T follicular helper cell (primary cell): ENCODE measurements at places on chromosomes 16 and 17.

DNA sequence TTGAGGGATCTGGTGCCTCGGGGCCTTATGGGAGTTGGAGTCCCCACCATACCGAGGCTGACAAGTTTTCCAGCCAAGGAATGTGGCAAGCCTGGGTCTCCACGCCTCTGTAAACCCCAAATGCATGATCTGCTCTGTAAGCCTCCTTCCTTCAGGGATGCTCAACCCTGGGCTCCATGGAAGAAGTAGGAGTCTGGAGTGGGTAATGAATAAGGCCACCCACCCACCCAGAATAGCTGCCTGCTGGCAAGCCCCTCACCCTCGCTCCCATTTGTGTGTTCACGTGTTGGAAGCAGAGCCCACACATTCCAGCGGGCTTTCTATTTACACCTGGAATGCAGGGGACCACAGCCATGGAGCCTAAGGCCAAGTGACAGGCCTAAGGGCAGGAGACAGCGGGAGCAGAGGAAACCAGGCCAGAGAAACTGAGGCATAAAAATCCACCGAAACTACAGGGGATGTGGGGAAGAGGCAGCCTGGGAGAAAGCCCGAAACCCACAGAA is 4.4 kb downstream of the DLG4 start:
- DNase-seq, result no peak

DNA sequence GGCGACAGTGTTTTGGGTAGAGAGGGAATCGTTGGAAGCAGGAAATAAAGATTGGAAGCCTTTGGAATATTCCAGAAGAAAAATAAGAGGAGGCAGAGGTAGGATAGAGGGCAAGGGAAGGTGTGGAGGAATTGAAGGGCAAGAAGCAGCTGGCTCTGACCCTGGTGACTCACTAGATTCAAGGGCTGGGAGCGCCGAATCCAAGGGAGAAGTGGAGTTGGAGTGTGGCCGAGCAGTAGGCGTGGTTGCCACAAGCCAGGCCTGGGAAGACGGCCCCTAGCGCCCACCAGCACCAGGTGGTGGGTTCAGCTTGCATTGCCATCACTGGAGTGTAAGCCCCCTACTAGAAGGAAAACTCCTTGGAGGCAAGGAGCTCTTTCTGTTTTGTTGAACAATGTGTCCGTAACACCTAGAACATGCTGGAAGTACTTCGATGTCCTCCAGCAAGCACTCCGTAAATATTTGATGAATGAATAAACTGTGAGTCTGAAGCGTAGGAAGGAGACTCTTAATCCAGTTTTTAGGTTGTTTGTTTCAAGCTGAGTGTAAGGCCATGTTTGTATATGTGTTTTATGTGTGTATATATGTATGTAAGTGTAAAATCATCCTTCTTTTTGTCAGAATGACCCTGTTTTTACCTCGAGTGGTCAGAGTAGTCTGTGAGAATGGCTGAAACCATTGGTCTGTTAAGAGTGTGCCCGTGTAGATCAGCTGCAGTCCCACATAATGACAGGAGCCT is 139.5 kb downstream of the CMIP start:
- no peak for DNase-seq

DNA sequence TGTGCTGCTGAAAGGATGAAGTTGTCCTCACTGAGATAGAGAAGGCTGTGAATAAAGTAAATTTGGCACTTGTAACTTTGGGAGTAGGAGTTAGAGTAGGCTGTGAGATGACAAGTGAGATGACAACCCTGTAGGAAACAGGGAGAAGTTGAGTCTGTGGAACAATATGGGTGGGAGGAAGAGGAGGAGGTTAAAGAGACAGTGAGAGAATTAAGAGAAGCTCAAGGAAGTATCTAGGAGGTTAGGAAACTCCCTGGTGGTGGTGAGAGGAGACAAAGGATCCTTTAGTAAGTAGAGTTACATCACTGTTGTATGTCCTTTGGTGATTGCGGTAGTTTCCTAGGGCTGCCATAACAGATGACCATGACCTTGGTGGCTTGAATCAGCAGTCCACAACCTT is 10.7 kb upstream of the HSD17B2 start:
- no peak for DNase-seq

DNA sequence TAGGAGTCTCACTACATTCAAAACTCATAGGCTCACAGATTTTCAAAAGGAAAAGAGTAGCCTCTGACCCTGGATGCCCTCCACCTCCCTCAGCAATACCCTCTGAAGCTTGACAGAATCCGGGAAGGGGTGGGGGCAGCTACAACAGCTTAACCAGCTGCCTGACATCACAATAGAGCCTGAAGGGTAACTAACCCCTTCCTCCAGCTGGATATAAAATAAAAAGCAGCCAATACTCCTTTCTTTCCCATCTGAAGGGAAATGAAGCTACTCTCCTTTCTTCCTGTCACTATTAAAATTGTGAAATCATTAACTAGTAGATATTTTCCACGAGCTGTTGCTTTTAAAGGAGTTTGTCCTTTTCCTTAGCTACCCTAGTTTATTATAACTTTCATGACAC is 24.0 kb downstream of the USP31 start:
- DNase-seq, result no peak

DNA sequence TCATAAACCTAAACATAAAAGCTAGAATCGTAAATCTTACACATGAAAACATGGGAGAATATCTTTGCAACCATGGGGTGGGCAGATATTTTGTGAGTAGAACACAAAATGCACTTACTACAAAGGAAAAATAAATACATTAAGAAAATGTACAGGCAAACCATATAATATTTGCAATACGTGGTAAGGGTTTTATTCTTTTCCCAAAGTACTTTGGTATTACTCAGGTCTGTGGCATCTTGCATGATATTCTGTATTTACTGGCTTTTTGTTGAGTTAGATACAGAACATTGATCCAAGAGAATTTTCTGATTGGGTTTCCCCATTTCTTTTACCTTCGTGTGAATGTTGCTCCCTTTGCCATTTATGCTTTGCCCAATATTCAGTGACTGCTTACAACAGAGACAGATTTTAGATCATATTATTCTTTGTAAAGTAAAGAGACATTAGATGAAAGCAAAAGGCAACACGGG is 33.0 kb upstream of the ARHGAP17 start:
- DNase-seq, result no peak

- DNase-seq, result no peak
These were observed 8.0 kb downstream of the OR1F1 start for GRCh38 chr16:3195975-3196374.

DNA sequence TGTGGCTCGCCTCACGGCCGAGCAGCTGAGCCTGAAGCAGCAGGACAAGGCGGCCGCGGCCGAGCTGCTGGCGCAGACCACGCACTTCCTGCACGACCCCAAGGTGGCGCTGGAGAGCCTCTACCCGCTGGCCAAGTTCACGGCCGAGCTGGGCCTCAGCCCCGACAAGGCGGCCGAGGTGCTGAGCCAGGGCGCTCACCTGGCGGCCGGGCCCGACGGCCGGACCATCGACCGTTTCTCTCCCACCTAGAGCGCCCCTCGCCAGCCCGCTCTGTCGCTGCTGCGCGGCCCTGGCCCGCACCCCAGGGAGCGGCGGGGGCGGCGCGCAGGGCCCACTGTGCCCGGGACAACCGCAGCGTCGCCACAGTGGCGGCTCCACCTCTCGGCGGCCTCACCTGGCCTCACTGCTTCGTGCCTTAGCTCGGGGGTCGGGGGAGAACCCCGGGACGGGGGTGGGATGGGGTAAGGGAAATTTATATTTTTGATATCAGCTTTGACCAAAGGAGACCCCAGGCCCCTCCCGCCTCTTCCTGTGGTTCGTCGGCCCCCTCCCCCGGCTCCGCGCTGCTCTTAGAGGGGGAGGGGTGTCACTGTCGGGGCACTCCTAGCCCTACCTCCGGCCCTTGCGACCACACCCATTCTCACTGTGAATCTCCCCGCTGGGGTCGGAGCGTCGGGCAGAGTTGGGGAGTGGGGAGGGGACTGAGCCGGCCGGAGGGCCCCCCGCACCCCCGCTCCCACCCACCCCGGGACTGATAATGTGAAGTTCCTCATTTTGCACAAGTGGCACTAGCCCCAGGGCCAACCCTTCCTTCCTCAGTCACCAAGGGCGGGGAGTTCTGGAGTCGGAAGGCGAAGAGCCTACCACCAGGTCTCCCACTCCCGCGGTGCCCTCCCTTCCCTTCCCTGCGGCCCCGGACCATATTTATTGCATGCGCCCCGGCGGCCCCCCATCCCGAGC is 4.0 kb downstream of the HIC1 start:
- peak; percentile 40 for DNase-seq

DNA sequence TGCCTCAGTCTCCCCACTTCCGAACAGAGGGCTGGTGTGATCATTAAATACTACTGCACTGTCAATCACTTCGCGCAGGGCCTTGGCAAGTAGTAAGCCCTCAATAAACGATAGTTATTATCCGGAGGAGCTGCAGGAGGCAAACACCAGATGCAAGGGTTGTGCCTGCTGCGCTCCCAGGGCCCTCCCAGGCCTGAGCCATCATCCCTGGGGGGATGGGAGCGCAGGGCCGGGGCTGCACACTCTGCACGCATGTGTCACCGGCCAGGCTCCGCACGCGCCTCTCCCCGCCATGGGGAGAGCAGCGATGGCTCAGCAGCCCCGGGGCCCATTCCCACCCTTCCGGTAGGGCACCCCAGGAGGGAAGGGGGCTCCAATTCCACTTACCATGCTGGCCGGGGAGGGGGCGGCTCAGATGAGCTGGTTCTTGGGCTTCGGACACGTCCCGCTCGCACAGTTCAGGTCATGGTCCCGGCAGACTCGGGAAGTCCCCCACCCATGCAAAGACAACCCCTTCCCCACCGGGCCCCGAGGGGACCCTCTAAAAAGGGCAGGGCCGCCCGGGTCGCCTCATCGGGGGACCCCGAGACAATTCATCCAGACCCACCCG is 681 bp downstream of the XPO6 start:
- DNase-seq, result peak; percentile 43

GRCh38 chr17:69609473-69610305 is 195.2 kb downstream of the MAP2K6 start:
- DNase-seq, result no peak

- DNase-seq, result no peak
These were observed 7.0 kb upstream of the PPP1R27 start for GRCh38 chr17:81841866-81842265.

DNA sequence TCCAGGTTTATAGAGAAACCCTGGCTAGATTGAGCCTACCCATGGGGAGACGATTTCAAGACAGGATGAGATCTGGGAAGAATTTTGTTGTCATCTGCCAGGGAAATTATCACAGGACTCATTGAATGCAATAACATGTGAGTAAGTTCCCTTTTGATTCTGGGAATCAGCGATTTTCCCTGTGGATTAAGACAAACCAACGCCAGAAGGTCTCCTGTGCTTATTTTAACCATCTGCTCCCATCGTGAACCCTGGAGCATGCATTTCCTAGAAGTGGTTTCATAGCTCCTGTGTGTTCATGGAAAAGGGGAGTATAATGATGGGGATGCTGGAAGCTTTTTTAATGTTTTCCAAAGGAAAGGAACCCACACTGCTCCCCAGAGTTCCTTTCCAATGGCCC is 21.0 kb upstream of the ARHGAP44 start:
- DNase-seq, result no peak

GRCh38 chr17:35094902-35095301 is 24.8 kb downstream of the RAD51D start:
- DNase-seq, result no peak

DNA sequence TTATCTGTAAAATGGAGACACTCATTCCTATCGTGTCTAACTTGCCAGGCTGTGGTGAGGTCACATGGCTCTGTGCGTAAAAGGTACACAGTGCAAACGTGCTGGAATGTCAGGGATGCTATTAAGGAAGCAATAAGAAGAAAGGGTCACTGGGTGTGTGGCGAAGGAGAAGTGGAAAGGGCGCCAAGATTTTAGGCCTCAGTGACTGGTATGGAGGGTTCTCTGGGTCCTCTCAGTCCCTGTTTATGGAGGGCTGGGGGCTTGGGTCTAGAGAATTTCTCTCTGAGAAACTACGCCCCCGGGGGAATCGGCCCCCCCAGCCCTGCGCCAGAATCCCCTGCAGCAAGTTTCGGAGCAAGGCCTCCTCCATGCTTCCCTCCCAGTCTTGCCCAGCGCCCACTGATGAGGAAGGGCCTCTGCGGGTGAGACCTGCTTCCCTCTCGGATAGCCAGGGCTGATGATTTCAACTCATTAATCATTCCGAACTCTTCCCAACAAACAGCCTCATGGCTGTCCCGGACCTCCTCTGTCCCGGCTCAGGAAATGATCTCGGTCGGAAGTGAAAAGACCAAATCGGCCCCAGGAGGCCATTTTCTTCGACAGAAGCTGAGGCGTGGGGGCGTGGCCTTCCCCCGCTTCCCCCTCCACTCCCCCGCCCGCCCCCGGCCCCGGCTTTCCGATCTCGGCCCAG is 1.2 kb upstream of the HEXIM1 start:
- DNase-seq, result peak; percentile 53

- no peak for DNase-seq
These were observed 5.6 kb upstream of the CIITA start for GRCh38 chr16:10871157-10871991.

DNA sequence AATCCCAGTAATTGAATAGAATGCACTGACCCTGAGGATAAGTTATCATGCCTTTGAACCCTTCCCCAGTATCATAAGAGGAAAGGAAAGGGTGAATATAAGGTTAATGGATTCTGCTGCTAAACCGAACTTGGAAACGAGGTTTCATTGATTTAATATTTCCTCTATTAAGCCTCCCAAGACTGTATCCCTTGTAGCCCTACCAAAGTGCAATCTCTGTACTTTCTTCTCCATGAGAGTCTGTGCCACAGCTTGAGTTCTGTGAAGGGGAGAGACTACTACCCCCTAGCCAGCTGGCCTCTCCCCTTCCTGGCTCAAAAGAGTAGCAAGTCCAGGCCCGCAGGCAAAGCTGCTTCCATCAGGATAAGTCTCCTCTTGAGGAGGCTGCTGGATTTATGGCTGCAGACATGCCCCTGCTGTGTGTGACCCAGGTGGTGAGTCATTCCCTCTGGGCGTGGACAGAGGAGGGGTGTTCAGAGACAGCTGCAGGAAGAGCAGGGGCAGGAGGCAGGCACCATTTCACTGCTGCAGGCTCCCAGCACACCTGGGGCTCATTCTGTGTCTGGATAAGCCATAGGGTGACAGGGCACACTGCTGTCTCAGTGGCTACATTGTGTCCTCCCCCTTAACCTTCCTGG is 58.4 kb downstream of the TOM1L2 start:
- DNase-seq, result no peak

DNA sequence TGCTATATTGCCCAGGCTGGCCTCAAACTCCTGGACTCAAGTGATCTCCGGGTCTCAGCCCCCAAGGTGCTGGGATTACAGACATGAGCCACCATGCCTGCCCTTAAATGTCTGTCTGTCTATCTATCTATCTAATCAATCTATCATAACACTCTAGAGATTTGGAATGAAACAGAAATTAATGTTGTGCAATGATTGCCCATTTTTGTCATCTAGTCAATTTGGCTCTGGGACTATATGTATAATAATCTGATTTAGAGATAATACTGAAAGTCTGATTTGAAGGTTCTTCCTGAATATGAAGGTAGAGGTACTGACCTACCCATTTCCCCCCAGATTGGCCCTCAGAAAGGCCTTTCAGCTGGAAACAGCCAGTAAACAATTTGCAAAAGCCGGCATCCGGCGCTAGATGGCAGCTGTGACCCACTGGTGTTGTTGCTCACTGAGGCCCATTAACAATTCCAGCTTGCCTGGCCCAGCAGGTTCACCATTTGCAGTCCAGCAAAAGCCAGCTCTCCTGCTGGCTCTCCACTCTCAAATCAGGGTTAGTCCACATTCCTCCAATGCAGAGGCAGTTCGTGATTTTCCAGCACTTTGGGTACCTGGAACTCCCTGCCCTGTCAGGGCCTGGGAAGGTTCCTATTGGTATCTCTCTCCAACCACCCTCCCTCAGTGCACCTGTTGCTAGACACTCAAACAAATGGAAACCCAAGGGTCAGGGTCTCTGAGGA is 22.9 kb upstream of the C16orf87 start:
- DNase-seq, result peak; percentile 31

- no peak for DNase-seq
These were observed 526 bp downstream of the MRPS23 start for GRCh38 chr17:57849163-57849873.

GRCh38 chr17:7058831-7059447 is 15.0 kb upstream of the SLC16A11 start:
- DNase-seq, result no peak
